Mesothelial cell of epicardium (in vitro differentiated cells): ENCODE measurements at places on chromosomes 5 and 9.

DNA sequence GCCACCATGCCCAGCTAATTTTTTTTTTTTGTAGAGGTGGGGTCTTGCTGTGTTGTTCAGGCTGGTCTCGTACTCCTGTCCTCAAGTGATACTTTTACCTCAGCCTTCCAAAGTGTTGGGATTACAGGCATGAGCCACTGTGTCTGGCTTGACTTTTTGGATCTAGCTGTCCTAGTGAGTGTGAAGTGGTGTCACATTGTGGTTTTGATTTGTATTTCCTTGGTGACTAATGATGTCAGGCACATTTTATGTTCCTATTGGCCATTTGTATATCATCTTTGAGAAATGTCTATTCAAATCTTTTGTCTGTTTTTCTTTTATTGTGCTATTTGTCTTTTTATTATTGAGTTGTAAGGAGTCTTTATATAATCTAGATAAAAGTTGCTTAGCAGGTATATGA, 53.5 kb upstream of the MCCC2 start:
- no peak for DNase-seq

- no peak for DNase-seq
These were observed 43.8 kb upstream of the GOLPH3 start for GRCh38 chr5:32217886-32218396.

GRCh38 chr5:36614657-36615308, 8.4 kb downstream of the SLC1A3 start:
- no peak for DNase-seq

DNA sequence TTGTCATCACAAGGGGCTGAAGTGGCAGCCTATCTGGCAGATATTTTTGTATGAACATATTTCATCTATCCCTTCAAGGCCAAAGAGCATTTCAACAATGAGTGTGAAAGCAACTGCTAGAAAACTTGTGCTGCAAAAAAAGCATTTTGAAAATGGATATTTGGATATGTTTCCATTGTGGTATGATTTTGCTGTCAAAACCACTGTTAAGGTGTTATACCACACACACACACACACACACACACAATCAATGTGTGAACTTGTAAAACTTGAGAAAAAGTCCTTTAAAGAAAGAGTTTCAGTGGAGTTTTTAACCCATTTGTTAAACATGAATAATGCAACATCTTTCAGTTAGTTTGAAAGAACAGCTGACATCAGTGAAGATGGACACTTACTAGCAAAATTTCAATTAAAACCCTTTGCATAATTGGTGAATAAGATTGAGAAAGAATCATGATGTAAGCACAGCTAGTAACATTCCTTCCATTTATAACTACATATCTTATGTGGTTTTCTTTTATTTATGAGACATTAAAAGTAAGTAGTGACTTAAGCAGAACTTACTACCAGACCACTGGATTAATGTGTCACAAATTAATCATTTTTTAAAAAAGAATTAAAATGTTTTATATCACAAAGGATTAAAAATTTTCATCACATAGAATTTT, 182.6 kb upstream of the GNA14 start:
- DNase-seq = no peak

GRCh38 chr9:78813602-78814180, 516.8 kb downstream of the PSAT1 start:
- no peak for DNase-seq

DNA sequence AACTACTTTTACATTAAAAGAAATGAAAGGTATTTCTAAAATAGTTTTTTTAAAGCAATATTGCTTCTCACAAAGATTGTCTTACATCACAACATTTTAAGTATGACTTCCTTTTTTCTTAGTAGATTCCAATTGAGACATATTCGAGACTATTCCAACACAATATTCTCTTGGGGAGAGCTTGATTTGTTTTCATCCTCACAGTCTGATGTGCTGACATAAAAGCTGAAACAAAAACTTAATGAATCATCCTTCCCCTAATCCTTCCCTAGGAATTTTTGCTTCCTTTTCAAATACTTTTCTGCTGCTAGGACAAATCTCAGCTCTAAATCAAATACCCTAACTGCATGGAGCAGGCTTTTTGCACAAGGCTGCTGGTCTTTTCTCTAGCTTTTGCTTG, 245.8 kb upstream of the MAP3K1 start:
- DNase-seq = no peak

GRCh38 chr9:8804613-8805012, 1005.0 kb upstream of the DMAC1 start:
- DNase-seq = no peak

GRCh38 chr9:80127920-80128319, 556.2 kb downstream of the TLE4 start:
- DNase-seq = no peak

DNA sequence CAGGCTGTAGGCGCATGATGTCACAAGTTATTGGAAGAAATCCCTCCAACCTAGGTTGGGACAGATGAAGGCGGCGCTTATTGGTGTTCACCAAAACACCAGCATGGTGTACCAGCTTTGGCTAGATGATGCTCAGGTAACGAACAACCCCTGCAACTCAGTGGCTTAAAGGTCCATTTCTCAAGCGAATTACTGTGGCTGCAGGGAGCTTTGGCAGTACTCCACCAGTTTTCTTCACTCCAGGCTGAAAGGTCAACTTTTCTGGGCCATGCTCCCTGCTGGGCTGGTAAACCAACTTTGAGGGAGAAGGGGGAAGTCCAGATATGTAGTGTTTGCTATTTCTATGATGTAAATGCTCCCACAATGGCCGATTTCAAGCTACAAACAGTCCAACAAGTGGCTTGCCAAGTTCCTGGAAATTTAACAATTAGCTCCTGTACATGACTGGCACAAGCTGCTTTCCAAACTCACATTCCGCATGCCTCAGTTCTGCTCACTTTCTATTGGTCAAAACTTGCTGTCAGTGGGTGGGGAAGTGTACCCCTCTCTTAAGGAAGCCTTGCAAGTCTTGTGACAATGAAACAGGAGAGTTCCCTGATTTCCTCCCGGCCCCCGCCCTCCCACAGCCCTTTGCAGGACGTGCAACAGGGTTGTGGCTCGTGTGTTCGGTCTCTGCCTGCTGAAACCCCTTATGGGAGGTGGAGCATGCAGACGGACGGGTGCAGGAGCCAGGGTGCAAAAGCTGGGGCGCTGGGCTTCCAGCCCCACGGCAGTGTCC, 588 bp upstream of the ZBED3 start:
- no peak for DNase-seq

GRCh38 chr9:68741234-68741633, 36.2 kb downstream of the PIP5K1B start:
- no peak for DNase-seq

GRCh38 chr5:16931334-16932110, 4.6 kb downstream of the MYO10 start:
- DNase-seq = no peak

DNA sequence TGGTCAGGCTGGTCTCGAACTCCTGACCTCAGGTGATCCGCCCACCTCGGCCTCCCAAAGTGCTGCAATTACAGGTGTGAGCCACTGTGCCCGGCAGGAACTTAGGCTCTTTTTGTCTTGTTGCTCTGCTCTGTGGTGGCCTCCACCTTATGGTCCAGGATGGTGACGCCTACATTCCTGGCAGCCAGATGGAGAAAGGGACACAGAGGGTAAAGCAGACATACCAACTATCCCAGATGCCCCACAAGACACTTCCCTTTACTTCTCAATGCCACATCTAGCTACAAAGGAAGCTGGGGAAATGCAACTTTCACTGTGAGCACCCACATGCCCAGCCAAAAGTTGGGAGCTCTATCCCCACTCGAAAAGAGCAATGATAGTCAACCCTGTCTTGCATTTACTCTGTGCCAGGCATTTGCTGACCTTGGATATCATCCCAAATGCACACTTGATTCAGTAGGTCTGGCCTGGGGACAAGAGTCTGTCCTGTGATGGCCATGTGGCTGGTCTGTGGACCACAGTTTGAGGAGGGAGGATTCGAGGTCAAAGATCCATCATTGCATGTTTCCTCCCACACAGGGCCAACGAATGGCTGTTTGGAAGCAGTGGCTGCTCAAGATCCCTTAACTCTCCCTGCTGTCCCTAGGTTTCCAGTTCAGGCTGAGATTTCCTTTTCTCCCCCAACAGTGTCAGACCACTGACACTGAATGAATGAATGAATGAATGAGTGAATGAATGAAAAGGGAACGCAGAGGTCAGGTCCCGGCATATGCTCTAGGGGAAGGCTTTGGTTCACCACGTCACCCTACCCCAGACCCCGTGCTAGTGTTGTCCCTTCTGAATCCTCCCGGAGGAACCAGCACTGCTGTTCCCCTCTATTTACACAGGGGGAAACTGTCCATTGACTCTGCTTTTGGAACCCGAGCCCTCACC, 1.4 kb upstream of the ERGIC1 start:
- DNase-seq = no peak

DNA sequence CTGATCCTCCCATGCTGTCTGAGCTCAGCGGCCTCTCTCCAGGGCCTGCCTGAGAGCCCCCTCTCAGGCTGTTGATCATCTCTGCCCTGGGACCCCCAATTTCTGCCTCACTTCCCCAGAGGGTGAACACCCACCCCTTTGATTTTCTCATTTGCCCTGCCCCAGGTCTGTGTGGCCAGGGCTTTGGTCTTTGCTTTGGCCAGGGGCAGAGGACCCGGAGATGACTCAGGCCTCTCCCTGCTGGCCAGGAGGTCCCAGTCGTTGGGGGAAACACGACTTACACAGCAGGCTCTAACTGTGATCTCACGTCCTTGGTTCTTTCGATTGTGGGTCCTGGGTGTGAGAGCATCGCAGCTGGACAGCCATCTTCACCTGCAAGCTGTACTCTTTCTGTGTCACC, 1.1 kb upstream of the ADAMTS2 start:
- no peak for DNase-seq

DNA sequence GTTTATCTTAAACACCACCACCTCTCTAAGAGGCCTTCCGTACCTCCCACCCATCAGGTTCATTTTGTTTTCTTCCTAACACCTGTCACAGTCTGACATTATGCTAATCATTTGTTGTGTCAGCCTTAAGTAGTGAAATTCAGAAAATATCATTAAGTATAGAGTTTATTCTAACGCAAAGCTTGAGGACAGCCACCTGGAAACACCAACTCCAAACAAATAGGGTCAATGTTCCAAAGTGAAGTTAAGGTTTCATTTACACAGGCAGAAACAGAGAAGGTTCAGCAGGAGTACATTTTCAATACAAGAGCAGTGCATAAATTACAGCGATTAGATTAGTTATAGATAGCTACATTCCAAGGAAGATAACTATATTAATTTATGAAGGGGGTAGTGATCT, 1.3 kb upstream of the SMC5 start:
- DNase-seq = no peak

DNA sequence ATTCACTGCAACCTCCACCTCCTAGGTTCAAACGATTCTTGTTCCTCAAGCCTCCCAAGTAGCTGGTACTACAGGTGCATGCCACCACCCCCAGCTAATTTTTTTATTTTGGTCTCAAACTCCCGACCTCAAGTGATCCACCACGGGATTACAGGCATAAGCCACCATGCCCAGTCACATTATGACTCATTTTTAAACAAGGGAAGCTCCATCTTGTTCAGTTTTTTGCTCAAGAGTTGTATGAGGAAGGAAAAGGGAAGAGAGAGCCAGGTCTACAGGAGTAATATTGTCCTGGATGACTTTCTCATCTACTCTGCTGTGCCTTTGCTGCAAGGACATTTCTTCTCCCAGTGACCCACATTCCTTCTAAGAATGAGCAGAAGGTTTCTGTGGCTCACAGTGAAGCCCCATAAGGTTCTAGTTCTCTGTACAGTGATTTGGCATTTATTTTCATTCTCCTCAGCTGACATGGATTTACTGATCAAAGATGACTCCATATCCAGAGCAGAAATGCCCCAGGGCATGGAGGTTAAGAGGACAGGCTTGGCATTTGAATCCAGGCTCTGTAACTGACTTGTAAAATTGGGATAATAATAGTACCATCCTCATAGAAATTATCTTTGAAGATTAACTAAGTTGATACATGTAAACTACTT, 153.5 kb downstream of the CDH6 start:
- DNase-seq = no peak

GRCh38 chr9:19620326-19620725, 168.5 kb downstream of the SLC24A2 start:
- no peak for DNase-seq

DNA sequence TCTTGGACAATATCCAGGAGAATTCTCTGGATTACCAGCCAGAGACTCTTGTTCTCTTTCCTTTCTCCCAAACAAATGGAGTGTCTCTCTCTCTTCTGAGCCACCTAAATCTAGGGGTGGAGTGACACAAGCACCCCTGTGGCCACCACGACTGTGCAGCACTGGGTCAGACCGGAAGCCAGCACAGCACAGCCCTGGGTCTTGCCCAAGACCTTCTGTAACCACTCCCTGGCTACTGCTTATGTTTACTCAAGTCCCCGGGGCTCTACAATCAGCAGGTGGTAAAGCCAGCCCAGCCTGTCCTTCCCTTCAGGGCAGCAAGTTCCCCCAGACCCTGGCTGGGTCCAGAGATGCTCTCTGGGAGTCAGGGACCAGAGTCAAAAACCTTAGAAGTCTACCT, 110.0 kb upstream of the TUT7 start:
- DNase-seq = no peak

GRCh38 chr5:58187432-58188261, 272.2 kb downstream of the PLK2 start:
- no peak for DNase-seq

- no peak for DNase-seq
These were observed 5.2 kb upstream of the FBP1 start for GRCh38 chr9:94644543-94644942.

DNA sequence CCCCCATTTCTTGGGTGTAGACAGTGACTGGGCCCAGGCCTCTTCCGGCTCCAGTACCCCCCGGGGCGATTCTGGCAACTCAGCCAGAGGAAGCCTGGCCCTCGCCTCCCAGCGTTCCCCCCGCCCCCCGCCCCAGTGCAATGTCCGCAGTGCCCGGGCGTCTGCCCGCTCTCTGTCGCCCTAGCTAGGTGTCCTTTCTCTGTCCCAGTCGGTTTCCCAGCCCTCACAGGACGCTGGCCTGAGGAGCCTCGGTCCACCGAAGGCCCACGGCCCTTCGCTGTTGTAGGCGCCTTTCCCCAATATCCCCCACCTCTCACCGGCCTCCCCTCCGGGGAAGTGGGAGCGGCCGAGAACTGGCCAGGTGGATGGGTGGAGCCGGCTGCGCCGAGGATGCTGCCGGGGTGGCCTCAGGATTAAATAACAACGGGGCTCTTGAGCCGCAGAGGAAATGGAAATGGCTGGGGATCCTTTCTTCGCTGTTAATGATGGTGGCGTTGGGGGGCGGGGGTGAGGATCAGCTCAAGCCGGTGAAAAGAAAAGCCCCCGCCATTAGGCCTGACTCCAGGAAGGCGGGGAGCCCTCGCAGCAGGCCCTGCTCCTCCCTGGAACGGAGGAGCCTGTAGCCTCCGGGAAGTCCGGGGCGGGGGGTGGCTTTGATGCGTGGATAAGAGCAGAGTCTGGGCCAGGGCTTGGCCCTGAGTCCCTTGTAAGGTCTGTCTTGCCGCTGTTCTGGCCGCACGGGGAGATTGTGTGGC, 1.1 kb upstream of the SPRY4 start:
- peak; percentile 60 for DNase-seq

GRCh38 chr5:16140944-16141343, 38.6 kb downstream of the MARCHF11 start:
- DNase-seq = no peak
